ENCODE measurements at places on chromosomes 3 and 15.
A peak's percentile ranks its signal among the peaks of the same experiment; 100 is the strongest.

DNA sequence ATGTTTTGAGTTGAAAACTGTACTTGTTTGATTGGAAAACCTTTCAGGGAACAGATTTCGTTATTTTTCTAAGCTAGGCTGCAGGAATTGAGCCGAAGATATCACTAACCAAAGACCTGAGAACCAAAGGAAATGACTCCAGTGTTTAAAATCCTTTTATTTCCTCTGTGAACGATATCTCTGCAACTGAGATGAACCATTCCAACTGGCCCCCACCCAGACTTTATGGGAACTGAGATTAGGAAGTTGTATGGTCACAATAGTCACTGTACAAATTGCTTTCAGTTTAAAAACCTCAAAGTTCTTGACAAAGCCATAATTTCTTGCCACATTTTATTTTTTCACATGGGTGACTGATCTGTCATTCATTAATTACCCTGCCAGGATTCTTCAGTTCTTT lies 232.4 kb downstream of the RBMS3 start:
- DNase-seq = no peak

GRCh38 chr3:79564192-79564591 lies 203.6 kb downstream of the ROBO1 start:
- no peak for DNase-seq

DNA sequence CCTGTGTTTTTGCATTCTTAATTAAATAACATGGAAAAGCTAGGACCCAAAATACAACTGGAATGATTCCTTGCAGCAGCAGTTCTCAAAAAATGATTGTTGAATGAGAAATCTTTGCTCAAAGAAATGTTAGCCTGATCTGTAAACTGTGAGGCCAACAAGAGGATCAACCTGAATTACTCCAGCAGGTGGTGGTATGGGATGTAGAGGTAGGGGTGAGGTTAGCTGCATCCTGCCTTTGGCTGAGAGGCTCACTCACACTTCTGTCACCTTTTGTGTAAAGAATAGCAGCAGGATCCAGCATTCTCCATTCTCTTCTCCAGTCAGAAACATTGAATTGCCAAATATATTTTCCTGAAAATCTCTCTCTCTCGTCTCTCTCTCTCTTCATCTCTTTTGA lies 26.5 kb upstream of the FAM98B start:
- no peak for DNase-seq

DNA sequence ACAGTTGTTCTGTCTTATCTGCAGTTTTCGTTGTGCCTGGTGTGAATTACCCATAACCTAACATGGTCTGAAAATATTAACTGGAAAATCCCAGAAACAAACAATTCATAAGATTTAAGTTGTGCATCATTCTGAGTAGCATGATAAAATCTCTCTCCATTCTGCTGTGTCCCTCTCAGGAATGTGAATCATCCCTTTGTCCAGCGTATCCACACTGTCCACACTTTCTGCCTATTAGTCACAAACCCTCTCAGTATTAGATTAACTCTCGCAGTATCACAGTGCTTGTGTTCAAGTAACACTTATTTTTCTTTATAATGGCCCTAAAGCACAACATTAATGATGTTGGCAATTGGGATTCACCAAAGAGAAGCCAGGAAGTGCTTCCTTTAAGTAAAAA lies 203.2 kb downstream of the CGGBP1 start:
- peak; percentile 73 for DNase-seq

DNA sequence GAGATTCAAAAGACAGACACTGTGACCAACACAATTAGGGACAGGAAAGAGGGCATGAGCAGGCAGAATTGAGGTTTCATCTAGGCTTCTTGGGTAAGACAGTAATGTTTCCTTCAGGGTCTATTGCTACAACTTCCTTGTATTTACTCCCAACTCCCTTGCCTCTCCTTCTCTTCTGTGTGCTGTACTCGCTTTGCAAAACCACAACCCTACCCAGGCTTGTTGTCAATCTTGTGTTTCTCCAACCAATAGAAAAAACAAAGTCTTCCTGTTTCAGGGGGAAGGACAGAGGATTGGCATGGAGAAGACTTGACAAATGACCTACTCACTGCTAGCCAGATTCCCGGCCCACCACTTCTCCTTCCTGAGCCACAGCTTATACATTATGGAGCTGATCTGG lies 36.3 kb upstream of the MASP1 start:
- no peak for DNase-seq

DNA sequence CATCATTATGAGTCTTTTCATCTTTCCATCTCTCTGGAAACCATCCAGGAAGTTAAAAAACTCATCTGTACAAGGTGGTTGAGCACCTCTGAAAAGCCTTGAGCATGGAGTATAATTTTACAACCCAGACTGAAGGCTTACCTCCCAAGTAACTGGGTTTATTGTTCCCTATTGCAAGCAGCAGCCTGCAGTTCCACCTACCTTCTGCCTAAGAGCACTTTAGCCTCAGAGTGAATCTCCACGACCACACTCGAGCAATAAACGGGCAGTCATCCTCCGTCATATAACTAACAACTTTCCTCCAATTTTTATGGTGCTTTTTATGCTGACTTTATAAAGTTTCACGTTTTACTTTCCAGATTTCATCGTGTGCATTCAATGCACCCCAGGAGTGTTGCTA lies 32.8 kb downstream of the OSBPL10 start:
- no peak for DNase-seq

- no peak for DNase-seq
Observed at GRCh38 chr3:125309476-125309875, 65.6 kb downstream of the ZNF148 start.

DNA sequence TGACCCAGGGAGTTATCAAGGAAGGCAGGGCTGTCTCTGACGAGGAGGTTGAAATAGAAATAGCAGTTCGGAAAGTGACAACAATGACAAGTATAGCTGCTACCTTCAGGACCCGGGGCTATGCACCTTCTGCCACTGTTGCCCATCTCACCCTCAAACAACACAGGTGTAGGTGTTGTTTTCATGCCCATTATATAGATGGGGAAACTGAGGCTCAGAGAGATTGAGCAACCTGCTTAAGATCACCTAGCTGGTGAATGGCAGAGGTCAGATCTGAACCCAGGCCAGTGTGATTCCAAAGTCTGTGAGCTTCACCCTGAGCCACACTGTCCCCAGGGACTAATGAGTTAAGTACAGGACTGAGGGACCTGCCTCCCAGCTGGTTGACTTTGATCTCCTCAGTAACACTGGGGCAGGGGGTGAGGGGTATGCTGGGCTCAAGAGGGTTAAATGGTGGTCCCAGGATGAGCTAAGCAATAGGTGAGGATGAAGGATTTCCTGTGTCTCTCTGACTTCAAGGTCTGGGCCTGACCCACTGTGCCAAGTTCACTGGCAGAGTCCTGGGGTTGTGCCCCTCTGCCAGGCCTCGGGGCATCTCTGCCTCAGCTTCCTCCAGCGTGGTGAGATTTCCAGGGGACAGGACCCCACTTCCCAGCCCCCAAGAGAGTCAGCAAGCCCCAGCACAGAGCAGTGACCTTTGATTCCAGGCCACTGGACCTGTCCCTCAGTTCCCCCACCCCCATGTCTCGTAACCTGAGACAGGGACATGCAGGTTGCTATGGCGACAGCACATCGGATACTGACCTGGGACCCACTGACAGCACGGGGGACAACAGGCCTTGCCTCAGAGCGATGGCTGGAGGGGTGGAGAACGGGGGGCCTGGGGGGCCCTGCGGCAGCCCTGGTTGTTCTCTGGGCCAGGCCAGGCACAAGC lies 35.0 kb downstream of the ATP2B2 start:
- no peak for DNase-seq

DNA sequence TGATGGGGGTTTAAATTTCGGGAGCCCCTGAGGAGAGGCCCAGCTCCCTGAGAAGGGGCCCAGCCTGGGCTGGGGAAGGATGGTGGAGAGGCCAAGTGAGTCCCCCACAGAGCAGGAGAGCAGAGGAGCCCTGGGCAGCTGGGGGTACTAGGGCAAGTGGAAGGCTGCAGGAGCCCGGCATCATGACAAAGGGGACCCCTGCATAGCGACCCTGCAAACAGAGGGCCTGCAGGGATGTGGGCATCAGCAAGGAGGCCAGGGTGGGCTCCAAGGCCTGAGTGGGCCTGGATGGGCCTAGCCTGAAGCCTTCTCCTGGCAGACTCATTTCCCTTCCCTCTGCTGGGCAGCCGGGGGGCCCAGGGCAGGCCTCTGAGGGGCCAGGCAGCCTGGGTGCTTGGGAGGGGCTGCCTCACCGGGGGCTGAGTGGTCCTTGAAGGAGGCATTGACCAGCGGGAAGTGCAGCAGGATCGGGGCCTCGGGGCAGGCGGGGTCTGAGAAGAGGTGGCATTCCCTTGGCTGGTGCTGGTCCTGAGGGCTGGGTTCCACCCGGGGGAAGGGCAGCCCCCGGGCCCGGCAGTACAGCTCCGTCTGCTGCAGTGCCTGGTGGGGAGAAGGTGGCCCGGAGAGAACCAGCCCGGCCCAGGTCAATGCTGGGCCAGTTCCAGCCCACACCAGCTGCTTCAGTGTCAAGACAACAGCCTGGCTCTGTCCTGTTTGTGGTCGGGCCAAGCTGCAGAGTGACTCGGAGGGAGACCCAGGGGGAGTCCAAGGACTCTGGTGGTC lies 24.7 kb downstream of the PLA2G4D start:
- no peak for DNase-seq

DNA sequence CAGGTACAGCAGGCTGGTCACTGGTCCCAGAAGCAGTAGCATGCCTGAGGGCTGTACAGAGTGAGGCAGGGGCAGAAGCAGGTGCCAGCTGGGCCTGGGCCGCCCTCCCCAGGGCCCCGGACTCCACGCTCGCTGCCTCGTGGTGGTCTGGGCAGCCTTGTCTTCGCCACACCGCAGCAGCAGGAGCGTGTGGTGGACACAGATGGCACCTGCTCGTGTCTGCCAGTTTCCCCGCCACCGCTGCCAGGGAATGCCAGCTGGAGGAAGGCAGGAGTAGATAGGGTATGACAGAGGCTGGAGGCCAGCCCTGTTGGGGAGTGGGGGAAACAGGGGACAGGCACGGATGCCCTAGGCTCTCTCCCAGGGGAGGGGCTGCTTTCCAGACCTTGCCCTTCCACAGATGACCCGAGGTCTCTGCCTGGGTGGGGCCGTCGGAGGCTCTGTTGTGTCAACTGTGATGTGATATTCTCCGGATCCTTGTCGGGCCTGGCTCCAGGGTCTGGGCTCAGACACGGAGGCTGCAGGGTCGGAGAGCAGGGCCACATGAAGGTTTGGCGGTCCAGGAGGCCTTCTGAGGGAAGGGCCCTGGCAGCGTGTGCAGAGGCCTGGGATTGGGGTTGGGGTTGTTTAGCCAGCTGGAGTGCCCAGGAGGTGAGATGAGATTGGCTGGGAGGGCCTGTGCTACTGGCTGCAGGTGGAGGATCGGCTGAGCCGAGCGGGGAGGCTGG lies 33.6 kb downstream of the GOLGA6L10 start:
- DNase-seq = no peak

DNA sequence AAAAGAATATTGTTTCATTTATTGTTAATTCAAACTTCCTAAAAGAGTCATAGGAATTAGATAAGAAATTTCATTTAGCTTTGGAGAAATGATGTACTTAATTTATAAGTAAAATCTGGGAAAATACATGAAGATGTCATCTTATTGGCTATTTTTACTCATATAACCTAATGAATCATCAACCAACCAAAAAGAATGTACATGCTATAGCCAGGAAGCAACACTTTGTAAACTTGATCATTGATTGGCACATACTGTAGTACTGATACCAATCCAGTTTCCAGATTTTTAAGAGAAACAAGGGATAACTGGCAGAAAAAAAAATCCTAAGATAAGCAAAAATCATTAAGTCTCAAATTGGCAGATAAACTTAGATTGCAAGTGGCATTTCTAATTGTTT lies 207.9 kb upstream of the CDIN1 start:
- peak; percentile 66 for DNase-seq

GRCh38 chr15:63022663-63023062 lies 19.9 kb upstream of the TPM1 start:
- no peak for DNase-seq

- DNase-seq = no peak
Observed at GRCh38 chr3:109642025-109642424, 304.7 kb upstream of the DPPA4 start.

- no peak for DNase-seq
Observed at GRCh38 chr3:60207905-60208304, 1043.3 kb downstream of the FHIT start.

DNA sequence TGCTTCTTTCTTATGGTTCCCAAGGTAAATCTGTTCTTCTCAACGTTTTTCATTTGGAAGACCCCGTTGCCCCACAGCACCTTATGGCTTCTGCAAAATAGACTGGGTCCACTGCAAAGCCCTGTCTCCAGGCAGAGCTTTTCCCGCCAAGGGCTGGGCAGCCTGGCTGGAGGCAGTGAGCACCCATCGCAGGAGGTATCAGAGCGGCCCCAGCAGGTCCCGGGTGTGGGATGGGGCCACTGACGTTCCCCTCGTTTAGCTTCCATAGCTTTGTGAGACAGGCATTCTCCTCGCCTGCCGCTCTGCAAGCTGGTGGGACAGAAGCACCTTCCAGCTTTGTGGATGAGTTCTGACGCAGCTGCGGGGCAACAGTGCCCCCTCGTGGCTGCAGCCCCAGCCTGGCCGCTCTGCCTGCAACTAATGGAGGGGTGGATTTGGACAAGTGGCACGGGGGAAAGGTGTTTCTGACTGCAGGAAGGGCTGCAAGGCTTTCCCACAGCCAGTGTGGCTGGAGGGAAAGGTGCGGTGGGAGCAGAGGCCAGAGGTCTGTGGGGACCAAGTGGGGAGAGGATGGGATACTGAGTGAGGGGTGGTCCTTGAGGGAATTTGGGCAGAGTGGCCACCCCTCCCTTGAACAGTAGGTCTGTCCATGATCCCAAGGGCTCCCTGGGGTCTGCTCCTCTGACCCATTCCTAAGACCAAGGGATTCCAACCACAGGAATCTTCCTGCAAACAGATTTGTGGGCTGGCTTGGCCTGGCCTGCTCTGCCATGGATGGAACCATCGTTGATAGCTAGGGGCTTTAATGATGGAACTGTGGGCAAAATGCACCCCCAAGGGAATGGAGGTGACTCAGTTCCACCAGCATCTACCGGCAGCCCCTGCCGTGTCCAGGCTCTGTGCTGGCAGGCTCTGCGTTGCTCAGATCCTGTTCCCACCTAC lies 99.4 kb downstream of the FBLN2 start:
- DNase-seq = peak; percentile 74

- DNase-seq = no peak
Observed at GRCh38 chr15:28262438-28262837, 59.5 kb downstream of the HERC2 start.

DNA sequence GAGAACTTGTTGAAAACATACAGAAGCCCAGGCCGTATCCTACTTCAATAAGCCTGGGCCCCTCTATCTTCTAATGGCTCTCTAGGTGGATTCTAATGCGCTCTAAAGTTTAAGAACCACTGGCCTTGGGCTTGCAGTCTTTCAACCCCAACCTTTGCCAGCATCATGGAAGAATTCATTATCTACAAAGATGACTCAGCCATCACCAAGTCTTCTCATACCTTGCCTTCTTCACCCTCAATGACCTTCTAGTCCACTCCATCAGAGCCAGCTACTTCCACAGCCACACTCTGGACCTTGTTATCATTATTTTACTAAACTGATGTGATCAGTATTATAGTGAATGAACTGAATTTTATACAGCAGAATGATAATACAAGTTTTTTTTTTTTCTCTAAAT lies 16.9 kb upstream of the TIPARP start:
- DNase-seq = no peak

GRCh38 chr15:31461375-31461774 lies 134.7 kb downstream of the KLF13 start:
- DNase-seq = no peak

- no peak for DNase-seq
Observed at GRCh38 chr15:87477026-87477425, 779.5 kb downstream of the NTRK3 start.
